ENCODE measurements at places on chromosomes 12 and 14.

DNA sequence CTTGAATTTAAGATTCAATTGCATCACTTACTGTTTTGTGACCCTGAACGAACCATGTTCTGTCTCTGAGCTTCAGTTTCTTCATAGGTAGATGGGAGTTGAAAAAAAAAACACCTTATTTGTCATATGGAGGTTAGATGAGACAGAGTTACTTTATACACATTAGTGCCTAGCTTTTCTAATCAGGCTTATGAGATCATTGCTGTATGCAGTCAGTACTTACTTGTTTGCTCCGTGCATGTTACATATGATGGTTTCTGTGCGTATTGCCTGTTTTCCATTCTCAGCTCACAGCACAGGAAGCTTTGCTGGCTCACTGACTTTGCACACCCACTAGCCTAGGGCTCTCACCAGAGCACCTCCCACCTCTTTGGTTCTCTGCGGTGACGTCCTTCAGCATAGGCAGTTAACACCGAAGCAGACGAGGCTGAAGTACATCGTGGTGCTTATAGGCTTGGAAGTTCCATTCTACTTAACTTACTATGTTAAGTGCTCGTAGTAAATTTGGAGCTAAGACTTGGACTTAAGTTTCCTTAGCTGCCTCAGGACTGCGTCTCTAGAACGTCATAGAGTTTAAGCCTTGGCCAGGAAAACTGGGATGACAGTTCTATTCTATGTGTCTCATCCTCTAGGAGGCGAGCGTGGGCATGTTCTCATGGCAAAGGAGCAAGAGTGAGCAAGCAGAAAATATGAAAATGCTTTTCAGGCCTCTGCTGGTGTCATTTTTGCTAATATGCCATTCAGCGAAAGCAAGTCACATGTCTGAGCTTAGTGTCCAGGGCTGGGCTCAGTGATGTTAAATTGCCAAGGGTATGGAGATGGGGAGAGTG is 57.3 kb downstream of the NRXN3 start:
- no peak for DNase-seq

DNA sequence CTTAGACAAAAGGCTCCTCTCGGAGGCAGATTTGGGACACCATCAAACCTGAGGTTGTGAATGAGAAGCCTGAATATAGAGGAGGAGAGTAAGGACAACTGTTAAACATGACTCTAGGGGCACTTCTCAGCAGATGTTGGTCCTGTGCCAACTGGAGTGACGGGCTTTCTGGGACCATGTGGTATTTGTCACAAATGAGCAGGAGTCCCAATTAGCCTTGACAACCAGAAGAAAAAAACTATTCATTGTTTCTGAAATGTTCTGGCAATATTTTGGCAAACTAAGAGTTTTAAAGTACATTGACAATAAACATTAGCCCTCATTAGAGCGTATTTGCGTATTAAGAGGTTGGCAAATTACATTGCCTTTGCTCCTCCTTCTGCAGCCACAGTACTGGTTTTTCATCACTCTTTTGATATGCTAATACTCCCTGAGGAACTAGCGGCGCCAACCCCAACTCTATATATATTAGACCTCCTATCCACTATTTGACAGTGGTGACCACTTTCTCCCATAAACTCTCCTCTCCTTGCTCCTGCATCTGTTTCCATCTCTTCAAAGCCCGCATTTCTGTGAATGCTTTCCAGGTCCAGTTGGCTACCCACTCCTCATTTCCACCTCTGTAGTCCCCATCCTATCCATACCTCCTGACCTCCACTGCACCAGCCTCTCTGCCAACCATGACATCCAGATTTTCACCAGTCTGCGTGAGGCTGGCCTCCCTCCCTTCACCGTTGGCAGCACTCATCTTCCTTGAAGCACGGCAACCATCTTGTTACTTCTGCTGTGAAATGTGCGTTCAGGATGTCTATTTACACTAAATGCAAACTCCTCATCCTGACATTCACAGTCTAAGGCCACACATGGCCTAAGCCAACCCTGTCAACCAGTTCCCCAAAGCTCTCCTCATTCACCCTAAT is 100.7 kb downstream of the ZFC3H1 start:
- DNase-seq = no peak

- DNase-seq = no peak
Observed at GRCh38 chr12:79850610-79851299, 84.1 kb downstream of the PPP1R12A start.

DNA sequence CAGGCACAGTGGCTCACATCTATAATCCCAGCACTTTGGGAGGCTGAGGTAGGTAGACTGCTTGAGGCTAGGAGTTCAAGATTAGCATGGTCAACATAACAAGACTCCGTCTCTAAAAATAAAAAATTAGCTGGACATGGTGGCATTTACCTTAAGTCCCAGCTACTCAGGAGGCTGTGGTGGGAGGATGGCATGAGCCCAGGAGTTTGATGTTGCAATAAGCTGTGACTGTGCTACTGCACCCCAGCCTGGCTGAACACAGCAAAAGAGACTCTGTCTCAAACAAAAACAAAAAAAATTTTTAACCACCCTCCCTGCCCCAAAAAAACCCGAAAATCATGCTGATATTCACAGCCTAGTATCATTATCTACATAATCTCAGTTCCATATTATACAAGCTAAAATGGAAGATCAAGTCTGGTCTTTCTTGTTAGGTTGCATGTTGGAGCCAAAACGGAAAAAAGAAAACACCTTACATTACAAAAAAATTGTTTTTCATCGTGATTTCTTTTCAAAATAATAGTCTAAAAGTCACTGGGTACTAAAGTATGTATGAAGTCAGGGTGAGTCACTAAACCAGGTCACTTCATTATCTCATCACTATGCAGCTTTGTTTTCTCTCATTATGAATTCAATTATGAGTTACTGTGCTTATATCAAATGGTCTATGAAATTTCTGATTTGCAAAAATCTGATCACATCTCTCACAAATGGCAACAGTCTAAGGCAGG is 13.8 kb downstream of the GXYLT1 start:
- peak; percentile 70 for DNase-seq

DNA sequence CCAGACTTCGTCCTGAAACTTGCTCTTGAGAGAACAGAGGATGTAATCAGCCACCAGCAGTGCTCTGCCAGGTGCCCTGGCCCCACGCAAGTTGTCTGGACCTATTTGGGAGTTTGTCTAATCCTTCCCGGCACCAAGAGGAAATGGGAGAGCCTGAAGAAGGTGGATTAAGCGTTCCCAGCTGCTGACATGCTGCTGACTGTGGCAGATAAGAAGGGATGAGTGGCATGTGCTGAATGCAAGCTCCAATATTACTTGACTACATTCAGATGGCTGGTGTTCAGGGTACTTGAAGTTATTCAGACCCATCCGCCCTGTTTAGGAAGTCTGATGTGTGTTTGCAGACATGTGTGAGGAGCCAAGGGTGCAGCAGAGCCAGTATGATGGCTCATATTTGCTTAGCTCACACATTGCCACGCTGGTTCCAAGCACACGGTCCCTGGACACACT is 440.6 kb upstream of the CCDC196 start:
- no peak for DNase-seq

DNA sequence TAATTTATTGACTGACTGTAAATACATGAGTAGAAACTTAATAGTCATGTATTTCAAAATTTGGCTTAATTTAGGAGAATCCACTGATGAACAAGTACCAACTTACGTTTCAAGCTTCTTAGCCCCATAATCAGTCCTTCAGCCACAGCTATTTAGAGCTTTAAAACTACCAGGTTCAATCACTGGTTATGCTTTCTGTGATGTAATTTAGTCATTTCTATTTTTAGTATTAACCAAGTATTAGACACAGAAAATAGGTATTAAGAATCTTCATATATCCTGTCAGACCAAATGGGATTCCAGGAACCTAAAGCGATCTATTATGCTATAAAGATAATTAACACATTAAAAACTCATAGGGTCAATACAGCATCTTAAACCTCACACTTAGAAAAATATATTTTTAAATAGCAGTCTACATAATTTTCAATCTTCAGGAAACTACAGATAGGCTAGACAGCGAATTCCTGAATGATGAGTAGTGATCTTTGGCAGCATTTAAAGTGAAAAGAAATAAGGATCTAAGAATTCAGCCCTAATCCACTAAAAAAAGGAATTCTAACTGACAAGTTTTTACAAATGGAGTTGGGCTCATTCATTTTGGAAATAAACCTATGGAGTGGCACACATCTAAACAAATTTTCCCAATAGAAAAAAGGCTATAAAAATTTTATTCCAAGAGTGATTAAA is 51.5 kb downstream of the ZC3H14 start:
- DNase-seq = no peak

DNA sequence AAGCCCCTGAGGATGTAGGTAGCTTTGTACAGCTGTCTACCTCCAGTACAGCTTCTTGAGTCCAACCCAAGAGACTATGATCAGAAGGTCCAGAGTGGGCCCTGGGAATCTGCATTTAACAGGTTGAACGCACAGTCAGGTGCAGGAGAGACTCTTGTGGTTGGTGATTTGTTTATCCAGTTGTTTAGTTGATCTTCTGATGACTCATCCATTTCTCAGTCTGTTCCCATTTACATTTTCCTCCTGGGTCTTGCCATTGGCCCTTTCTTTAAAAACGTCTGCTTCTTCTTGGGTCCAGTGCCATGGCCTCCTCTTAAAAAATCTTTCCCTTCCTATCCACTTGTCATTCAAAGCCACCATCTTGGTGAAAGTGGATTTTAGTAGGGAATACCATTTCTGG is 734.2 kb downstream of the MED13L start:
- no peak for DNase-seq

- no peak for DNase-seq
Observed at GRCh38 chr12:113088971-113089756, 32.6 kb downstream of the DTX1 start.

Data from right atrium auricular region (tissue), 2 donors.